ENCODE measurements at places on chromosomes 7 and 10. TPM values are rescaled to one million over a fixed set of nuclear protein-coding genes. Genes with fewer than 3 reads are reported as not detected.
A peak's percentile ranks its signal among the peaks of the same experiment; 100 is the strongest.

DNA sequence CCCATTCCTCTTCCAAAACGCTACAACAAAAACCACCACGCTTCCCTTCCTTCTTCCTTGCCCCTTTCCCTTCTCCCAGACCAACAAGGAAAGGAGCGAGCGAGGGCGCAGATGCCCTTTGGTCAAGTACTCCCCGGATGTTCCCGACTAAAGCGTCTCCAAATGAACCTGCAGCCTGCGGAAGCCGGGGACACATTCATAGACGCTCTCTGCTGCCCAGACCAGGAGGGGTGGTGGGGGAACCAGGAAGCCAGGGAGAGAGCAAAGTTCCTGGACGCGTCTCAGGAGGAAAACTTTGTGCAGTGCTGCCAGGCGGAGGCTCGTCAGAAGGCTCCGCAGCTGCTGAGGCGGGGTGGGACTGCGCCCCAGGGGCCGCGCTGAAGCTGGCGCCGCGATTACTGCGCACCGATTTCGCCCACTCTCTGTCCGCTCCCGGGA is 754 bp downstream of the SEMA3D start:
- peak; percentile 27 for DNase-seq

- DNase-seq: no peak
Observed at GRCh38 chr7:45088821-45089340, at the start of gene NACAD. Gene NACAD (minus strand): TSS chr7:45088969. CDS start chr7:45088894, 75 bp downstream.

DNA sequence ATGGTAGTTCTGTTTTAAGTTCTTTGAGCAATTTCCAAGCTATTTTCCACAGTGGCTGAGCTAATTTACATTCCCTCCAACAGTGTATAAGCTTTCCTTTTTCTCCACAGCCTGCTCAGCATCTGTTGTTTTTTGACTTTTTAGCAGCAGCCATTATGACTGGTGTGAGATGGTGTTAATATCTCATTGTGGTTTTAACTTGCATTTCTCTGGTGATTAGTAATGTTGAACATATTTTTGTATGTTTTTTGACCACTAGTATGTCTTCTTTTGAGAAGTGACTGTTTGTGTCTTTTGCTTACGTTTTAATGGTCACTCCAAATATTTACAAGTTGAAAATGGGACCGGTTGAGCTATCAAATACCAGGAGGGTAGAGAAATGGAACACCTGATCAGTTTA is 20.4 kb downstream of the GNG11 start:
- DNase-seq: no peak

Gene TEX47
- total RNA-seq: not detected

GRCh38 chr10:78913219-78914059 is 155.3 kb upstream of the ZMIZ1 start:
- DNase-seq: no peak

Data from bronchial epithelial cell (primary cell).